ENCODE measurements at places on chromosomes 13 and 19. TPM values are rescaled to one million over a fixed set of nuclear protein-coding genes. Genes with fewer than 3 reads are reported as not detected.

DNA sequence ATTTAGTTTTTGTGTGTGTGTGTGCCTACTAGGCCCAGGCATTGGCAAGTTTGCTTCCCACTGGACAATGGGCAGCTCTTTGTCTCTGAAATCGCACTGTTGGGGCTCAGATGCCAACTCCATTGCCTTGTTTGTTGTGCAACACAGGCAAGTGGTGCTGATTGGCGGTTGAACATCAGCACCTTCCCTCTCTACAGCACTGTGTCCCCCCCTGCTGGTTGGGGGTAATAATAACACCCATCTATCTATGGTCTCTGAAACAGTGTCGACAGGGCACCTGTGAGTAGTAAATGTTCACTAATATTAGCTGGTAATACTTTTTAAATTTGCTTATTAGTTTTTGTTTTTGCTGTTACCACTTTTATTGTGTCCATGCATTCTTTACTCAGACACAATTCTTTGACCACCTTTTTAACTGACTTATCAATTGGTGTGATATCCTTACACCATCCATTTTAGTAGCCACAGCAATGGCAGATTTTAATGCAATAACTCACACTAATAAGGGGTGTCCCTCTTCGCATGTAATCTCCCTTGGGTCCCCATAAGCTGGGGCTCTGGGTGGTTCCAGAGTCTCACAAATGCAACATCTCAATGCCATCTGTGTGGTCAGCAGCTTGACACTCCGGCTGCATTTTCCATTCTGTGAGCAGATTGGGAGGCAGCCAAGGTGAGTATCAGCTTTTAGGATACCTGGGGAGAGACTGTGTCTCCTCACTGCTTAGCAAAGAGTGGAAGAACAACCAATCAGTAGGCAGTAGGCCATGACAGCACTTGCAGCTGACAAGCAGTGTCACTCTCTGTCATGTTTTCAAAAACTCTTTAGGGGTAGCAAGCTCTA lies 47.7 kb upstream of the UQCRFS1 start:
- no peak for DNase-seq

DNA sequence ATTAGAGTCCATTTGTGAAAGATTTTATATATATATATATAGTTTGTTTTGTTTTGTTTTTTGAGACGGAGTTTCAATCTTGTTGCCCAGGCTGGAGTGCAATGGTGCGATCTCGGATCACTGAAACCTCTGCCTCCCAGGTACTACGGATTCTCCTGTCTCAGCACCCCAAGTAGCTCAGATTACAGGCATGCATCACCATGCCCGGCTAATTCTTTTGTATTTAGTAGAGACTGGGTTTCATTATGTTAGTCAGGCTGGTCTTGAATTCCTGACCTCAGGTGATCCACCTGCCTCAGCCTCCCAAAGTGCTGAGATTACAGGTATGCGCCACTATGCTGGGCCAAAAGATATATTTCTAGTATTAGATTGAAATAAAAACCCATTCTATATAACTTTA lies 4.0 kb upstream of the ZNF701 start:
- DNase-seq = no peak

- DNase-seq = no peak
Measured at GRCh38 chr19:56137405-56137804, 3.7 kb upstream of the ZNF444 start.

Gene KLK4
- not detected for total RNA-seq

Gene CFAP97D2
- total RNA-seq = not detected

Gene PEX11G
- total RNA-seq = 2.6 TPM
